ENCODE measurements at places on chromosomes 12 and 14.

DNA sequence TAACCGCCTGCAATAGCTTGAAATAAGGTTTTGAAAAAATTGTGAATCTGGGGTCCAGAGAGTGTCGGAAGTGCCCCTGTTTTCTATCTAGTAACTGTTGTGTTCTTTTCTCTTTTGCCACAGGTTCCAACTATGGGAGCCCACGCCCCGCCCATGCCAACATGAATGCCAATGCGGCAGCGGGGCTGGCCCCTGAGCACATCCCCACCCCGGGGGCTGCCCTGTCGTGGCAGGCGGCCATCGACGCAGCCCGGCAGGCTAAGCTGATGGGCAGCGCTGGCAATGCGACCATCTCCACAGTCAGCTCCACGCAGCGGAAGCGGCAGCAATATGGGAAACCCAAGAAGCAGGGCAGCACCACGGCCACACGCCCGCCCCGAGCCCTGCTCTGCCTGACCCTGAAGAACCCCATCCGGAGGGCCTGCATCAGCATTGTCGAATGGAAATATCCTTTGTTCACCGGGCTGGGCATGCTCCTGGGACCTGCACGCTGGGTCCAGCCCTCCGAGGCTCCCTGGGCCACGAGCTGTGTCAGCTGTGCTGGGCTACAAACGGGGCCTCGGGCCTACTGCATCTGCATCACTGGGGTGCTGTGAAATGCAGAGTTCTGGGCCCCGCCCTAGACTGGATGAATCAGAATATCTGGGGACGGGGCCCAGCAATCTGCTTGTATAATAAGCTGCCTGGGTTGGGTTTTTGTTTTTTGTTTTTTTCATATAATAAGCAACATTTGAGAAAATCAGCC, 62.5 kb downstream of the CACNA1C start:
- no peak for DNase-seq

- no peak for DNase-seq
Measured at GRCh38 chr14:99548871-99549515, 55.0 kb downstream of the CCDC85C start.

DNA sequence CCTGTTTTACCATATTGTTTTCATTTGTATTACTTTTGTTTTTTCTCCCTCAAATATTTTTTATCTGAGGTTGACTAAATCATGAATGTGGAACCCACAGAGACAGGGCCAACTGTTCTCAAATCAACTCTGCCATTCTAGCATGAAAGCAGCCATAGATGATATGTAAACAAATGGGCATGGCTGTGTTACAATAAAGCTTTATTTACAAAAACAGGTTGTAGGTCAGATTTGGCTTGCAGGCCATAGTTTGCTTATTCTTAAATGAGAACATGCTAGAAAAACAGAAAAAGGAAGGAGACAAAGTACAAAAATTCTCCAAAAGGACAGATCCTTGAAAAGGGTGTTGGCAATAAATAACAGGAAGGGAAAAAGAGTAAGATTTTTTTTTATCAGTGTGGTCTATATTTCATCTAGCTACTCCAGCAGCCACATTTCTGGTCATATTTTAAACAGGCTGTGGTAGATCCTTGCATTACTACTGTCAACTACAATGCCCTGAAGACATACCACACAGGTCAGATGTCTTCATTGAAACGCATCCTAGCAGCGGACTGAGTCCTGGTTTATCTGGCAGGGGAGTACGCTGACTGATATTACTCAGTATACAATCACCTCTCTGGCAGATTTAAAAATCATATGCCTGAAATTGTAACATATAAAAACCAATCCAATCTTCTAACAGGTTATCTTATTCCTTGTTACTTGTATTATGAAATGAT, 42.9 kb downstream of the SPPL3 start:
- no peak for DNase-seq

- no peak for DNase-seq
Measured at GRCh38 chr12:24991209-24992049, 42.5 kb upstream of the BCAT1 start.

GRCh38 chr14:100199240-100199860, 39.6 kb upstream of the YY1 start:
- no peak for DNase-seq

- no peak for DNase-seq
Measured at GRCh38 chr12:49962861-49963765, 1.4 kb downstream of the AQP5 start.

DNA sequence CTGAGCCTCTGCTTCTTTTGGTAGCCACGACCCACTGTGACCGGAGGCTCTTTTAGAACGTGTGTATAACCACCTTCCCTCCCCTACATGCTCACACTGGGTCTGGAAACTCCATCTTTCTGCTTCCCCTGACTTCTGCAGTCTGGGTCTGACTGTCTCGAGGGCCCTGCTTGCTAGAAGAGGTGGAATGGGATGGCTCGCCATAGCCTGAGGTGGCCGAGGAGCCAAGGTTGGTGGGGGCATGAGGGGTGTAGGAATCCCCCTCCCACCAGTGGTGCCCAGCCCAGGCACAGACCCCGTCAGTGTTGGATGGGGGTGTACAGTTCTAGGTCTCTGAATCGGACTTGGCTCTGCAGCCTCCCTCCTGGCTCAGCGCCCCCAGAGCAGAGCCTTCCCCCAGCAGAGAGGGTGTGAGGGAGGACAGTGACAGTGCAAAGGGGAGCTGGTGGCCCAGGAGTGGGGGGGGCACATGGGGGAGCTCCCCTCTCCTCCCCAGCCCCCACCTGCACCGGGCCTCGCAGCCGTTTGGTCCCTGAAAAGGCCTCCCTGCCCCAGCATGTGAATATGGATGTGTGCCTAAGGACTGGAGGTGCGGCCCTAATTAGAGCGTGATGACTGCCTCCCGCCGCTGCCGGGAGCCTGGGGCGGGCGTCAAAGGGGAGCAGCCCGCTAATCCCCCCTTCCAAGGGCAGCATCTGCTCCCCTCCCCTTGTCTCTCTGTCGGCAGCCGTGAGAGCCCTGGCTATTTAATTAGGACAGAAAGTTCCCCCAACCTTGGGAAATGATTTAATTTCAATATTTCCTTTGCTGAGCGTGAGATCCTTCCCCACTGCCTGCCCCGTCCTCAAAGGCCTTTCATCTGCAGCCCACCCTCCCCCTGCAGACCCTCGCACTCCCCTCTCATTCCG, 196.2 kb upstream of the C14orf180 start:
- no peak for DNase-seq

DNA sequence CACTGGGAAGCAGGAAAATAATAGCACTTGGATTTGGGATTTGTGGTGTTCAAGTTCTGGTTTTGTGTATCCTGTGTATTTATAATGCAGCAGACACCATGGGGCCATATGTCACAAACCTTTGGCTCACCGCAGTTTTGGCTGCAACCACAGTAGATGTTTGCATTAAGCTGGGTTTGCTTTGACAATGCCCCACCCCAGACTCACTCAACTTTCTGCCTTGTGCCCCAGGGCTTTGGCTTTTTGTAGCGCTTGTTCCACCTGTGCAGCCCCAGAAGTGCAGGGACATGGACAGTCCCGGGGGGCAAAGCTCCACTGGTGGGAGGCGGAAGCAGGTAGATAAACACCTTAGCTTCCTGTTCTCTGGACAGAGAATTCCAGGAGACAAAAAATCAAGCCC, 446.9 kb downstream of the MED13L start:
- DNase-seq = no peak

Data from AG04449 (cell line).